ENCODE measurements at places on chromosomes 6 and 20. TPM values are rescaled to one million over a fixed set of nuclear protein-coding genes. Genes with fewer than 3 reads are reported as not detected.

The PTK6 gene
- not detected for total RNA-seq

The OR2W1 gene
- not detected for total RNA-seq

The CRISP3 gene
- not detected for total RNA-seq

- DNase-seq, result no peak
Measured at GRCh38 chr20:1945134-1945618, 48.7 kb downstream of the PDYN start.

DNA sequence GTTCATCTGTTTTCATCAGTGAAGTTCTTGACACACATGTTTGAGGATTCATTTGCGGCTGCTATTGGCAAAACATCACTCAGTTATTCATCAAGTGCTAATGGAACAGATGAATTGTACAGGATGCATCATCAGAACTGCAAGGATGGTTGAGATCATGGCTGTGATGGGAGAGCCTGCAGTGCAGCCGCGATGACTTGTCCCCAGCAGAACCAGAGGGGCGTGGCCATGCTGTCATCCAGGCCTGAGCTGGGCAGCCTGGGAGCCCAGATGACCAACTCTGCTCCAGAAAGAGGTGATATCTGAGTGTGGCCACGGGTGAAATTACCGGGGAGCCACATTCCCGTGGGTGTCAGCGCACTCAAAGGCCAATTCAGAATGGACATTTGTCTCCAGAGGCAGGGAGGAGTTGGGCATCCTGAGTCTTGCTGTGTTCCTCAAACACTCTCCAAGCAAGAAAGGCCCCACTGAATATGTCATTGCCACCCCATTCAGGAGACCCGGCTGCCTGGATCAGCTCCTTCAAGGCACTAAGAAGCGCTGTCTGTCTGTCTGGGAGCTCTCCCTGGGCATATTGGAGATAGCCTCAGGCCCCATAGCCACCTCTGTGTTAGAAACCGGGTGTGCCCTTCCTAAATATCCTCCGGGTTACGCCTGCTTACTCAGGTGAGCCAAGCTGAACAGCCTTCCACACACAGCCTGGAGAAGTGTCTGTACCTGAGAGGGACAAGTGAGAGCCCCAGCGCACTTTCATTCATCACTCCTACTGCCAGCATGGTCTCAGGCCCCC, 66.7 kb downstream of the SYNDIG1 start:
- DNase-seq, result peak; percentile 3

DNA sequence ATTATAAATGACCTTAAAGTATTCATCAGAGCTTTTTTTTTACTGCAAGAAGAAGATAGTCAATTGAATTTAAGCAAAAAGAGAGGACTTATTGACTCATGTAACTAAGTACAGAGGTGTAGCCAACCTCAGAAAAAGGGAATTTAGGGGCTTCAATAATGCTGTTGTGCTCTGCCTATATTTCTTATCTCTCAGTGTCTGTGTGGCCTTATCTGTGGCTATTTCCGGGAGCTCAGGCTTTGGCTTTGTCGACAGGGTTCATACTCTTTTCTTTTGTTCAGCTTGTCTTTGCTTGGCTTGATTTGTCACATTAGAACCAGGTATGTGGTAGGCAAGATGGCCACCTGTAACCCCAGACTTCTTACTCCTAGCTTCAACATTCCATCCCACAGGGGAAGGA, 38.6 kb upstream of the FABP7 start:
- no peak for DNase-seq

- no peak for DNase-seq
Measured at GRCh38 chr6:44269178-44269920, 901 bp upstream of the TMEM151B start.

DNA sequence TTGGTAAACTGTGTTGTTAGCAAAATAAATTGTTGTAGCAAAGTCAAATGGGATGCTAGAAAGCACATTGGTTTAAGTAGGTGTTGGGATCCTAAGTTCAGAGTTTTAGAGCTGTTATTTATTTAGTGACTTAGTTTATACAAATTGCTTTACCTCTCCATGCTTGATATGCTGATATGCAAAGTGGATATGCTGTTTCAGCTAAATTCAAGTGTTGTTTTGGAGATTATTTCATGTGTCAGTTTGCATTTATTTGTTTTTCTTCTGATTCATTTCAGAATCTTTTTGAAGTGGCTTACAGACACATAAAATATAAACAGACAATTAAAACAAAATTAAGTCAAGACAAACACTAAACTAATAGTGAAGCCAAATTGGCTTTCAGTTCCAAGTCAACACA, 203.5 kb downstream of the ADGRB3 start:
- no peak for DNase-seq

GRCh38 chr6:133341607-133342158, 100.5 kb downstream of the EYA4 start:
- peak; percentile 79 for DNase-seq

All from M059J (cell line).